ENCODE measurements at places on chromosomes 5 and 9. TPM values are rescaled to one million over a fixed set of nuclear protein-coding genes. Genes with fewer than 3 reads are reported as not detected.

The CCDC171 gene
- 3.2 TPM for total RNA-seq

The C7 gene
- not detected for total RNA-seq

The IFNB1 gene
- not detected for total RNA-seq

The LAMC3 gene
- 7.3 TPM for total RNA-seq

The SH2D3C gene
- total RNA-seq = 9.4 TPM

The IFNA2 gene
- not detected for total RNA-seq

The MORN5 gene
- not detected for total RNA-seq

The NSG2 gene
- not detected for total RNA-seq

Measured in chondrocyte (in vitro differentiated cells).